Left kidney (tissue), 8 donors: ENCODE measurements at places on chromosomes 12 and 14. TPM values are rescaled to one million over a fixed set of nuclear protein-coding genes. Genes with fewer than 3 reads are reported as not detected.

The ALKBH1 gene
- polyA plus RNA-seq = 17.2 TPM

The ABCB9 gene
- 8.4 TPM for polyA plus RNA-seq

DNA sequence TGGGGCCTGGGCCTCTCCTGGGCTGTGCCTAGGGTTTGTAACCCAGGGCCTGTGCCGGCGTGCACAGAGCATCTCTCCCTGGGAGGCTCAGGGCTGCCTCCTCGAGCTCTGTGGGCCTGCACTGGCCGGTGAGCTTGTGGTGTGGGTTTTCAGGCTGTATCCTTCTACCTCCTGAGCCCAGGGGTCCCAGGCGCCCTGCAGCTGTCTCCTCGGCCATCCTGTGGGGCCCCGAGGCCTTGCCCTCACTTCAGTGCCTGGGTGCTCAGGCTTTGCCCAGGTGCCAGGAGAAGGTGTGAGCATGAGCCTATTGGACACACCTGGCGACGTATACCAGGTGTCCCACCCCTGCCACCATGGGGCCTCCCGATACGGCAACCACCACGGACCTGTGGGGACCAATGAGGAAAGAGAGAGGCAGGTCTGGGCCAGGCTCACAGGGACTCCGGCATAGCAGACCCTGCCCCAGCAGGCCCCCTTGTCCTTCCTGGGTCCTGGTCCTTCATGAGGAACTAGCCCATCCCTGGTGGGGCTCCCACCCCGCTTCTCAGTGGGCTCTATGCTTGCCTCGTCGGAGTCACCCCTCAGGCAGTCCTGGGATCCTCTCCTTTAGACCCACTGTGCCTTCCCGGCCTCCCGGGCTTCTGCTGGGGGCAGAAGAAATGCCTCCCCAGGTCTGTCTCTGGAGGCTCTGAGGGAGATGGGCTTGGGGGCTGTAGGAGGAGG, 400.2 kb downstream of the TMEM121 start:
- DNase-seq = no peak

The CYP46A1 gene
- 3.4 TPM for polyA plus RNA-seq

DNA sequence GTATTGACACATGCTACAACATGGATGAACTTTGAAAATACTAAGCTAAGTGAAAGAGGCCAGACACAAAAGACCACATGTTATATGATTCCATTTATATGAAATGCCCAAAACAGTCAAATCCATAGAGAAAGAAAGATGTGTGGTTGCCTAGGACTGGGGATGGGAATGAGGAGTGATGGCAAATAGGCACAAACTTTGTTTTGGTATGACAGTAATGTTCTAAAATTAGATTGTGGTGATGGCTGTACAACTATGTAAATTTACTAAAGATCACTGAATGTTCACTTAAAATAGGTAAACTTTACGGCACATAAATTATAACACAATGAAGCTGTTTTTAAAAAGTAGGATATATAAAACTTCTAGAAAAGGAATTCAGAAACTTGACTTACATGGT, 41.7 kb downstream of the PPP1R13B start:
- no peak for DNase-seq

The SYNJ2BP gene
- polyA plus RNA-seq = 51.6 TPM

DNA sequence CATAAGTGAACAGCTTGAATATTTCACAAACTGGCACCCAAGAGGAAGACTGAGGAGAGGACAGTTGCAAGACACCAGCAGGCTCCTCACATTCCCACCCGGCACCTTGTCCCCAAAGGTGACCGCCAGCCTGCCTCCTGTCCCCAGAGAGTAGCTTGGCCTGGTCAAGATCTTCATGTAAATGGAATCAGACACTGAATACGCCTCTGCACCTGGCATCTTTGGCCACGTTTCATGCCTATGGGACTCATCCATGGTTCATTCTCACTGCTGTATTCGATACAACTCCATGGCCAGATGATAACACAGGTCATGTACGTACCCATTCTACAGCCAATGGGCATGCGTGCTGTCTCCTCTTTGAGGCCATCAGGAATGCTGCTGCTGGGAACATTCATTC, 60.8 kb downstream of the ITPK1 start:
- DNase-seq = no peak

The ATL1 gene
- 8.4 TPM for polyA plus RNA-seq

The COX8C gene
- 0.71 TPM for polyA plus RNA-seq

DNA sequence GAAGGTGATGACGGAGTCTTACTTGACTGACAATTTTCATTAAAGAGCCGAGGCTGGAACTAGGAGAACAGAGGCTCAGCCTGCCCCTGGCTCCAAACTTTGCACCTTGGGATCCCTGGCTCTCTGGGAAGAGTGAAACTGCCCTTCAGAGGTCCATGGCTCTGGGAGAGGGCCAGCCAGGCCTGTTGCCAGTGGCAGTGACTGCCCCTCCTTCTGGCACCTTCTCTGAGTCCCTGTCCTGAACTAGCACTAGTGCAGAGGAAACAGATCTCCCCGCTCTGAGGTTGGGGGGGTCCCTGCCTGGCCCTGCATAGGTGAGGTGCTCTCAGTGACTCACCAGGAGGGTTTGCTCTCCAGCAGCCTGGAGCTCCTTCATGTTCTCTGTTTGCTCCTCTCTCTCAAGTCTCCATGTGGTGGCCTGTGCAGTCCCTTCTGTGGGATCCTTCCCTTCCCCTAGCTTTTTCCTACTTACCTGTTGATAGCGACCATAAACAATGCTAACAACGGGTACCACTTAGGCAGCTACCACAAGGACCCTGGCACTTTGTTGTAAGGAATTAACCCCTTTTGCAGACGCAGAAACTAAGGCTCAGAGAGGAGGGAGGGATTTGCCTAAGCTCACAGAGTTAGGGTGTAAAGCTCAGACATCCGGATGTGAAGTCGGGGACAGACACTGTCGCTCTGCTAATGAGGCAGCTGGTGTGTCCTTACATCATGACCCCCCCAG, 22.4 kb downstream of the FAM222A start:
- no peak for DNase-seq

The CNTN1 gene
- polyA plus RNA-seq = 35.7 TPM

The DDX23 gene
- 122 TPM for polyA plus RNA-seq

The HPD gene
- polyA plus RNA-seq = 2.6 TPM

GRCh38 chr14:20499108-20499507, 6.2 kb upstream of the RNASE10 start:
- no peak for DNase-seq

The NRXN3 gene
- polyA plus RNA-seq = 9.0 TPM

- DNase-seq = no peak
These were observed 723.8 kb downstream of the BCL11B start for GRCh38 chr14:98548071-98548686.

The KITLG gene
- 33.1 TPM for polyA plus RNA-seq

- DNase-seq = no peak
These were observed 351.0 kb upstream of the FKBP4 start for GRCh38 chr12:2443776-2444175.

DNA sequence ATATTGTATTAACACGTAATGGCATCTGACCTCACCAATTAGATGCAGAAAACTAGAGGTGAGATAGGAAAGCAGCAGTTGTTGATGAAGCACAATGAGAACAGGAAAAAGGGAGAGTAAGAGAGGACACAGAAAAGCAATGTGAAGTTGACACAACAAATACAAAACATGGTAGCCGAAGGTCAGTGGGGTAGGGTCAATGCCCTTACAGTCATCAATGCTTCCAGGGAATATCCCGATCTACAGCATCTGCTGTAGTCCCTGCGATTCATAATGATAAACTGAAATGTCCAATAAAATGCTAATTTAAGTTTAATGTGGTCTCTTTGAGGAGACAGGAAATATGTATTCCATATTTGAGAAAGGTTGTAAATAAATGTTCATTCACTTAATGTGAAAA, 2.9 kb upstream of the COL2A1 start:
- no peak for DNase-seq

- DNase-seq = peak; percentile 62
These were observed 19.2 kb upstream of the CORO1C start for GRCh38 chr12:108750526-108750925.

DNA sequence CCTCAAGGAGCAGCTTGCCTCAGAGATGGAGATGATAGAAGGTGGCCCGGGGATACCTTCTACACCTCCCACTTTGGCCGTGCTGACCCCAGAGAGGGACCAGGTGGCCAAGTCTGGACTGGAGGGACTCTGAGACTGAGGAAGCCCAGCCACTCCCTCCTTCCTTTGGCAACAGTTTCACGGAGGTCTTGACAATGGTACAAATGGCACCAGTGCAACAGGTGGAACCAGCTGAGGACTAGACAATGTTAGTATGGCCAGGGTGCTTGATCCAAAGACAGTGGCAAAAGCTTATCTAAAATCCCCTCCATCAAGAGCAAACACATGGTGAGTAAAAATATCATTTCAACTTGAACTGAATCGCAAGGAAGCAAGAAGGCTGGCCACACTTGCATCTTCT, 117.4 kb downstream of the FOXN3 start:
- no peak for DNase-seq

DNA sequence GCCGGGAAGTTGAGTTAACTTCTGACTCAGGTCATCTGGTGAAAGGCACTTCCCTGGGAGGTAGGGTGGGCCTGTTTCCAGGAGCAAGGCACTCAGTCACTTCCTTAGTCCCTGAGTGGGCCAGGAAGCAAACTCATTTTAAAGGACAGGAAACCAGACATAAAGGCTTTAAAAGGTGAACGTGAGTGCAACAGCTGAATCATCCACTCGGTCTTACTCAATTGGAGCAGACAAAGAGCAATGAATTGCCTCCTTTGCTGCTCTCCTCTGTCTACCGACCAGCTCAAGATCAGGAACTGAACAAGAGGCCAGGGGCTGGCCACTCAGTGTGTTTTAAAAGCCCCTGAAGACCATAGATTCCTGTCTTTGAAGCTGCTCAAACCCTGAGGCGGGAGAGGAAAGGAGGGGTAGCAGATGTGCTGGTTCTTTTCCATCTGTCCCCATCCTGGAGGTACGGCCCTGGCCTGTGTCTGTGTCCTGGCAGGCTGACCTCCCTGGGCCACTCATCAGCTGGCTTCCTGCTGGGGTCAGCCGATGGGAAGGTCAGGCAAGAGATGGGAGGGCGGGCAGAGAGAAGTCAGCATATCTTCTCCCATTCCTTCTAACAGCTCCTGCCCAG, 148.9 kb downstream of the PPM1H start:
- peak; percentile 21 for DNase-seq

DNA sequence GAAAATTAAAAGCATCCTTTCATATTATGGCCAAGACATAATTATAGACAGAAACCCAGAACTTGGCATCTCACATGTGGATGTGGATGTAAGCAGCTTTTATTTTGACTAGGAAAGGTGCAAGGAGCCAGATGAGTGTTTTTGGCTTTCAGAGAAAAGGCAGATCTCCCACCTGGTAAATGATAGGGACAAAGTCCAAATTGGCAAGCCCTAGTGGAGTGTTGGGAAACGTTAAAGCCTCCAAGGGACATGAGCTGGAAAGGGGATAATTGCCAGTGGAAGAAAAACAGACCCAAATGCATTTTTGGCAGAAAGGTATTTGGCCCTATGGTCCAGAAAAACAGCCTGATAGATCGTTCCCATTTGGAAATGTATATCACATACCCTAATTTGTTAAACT, 60.1 kb downstream of the KLHL28 start:
- DNase-seq = no peak

GRCh38 chr12:59940631-59941342, 345.0 kb downstream of the SLC16A7 start:
- DNase-seq = no peak

DNA sequence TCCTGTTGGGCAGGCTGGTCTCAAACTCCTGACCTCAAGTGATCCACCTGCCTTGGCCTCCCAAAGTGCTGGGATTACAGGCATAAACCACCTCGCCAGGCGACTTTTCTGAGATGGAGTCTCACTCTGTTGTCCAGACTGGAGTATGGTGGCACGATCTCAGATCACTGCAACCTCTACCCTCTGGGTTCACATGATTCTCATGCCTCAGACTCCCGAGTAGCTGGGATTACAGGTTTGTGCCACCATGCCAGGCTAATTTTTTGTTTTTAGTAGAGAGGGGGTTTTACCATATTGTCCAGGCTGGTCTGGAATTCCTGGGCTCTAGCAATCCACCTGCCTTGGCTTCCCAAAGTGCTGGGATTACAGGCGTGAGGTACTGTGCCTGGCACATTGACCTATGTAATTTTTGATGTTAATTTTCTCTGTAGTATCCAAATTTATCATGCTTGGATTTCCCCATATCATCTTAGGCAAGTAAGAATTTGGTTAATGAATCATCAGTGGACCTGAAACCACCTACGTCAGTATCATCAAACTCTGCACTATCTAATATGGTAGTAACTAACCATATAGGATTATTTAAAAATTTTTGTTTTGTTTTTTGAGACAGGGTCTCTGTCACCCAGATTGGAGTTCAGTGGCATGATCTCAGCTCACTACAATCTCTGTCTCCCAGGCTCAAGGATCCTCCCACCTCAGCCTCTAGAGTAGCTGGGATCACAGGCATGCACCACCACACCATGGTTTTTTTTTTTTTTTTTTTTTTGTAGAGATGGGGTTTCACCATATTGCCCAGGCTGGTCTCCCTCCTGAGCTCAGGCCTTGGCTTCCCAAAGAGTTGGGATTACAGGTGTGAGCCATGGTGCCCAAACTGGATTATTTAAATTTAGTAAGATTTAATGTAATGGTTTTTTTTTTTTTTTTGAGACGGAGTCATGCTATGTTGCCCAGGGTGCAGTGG, 11.9 kb upstream of the ATP5F1B start:
- DNase-seq = no peak

GRCh38 chr14:24436355-24437019, 6.1 kb downstream of the SDR39U1 start:
- DNase-seq = peak; percentile 70

- peak; percentile 64 for DNase-seq
These were observed at the start of gene CCDC177 for GRCh38 chr14:69574263-69574953. Gene CCDC177 (minus strand): TSS chr14:69574871. CDS start chr14:69573622, 1,249 bp downstream.

The ETV6 gene
- polyA plus RNA-seq = 16.3 TPM

DNA sequence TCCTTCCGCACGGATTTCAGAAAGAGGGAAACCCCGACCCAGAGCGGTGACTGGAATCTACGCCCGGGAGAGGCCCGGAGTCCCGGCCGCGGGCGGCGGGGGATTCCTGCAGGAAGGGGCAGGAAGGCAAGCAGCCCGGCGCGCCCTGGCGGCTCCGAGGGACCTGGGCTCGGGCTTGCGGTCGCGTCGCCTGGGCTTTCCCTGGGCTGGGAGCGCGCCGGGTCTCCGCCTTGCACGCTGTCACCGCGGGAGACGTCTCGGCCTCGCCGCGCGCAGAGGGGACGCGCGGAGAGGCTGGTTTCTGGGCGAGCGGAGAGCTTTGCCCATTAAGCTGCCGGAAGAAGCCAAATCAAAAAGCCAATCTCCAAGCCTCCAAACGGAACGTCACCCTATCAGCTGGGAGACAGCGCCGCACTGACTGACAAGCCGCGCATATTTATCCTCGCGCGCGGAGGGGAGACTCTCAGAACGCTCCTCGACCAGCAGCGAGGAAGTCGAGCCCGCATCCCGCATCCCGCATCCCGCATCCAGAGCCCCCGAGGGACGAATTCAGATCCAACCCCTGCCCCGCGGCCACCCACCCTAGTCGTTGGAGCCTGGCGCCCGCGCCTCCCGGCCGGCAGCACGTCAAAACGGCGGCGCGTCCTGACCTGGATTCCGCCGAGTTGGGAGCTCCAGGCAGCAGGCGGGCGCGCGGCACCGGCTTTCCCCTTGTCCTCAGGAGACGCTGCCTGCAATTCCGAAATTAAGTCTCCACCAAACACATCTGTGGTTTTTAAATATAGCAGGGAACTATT, at the start of gene SLC8A3:
Gene SLC8A3 (minus strand): TSS at position 293 of the 797 bp plus-strand sequence. CDS start 20,529 bp downstream, outside the sequence.
- no peak for DNase-seq

The RNASE11 gene
- not detected for polyA plus RNA-seq

The TMEM117 gene
- 14.0 TPM for polyA plus RNA-seq

- DNase-seq = no peak
These were observed 341.1 kb downstream of the BTG1 start for GRCh38 chr12:91804533-91804932.
